GDM1 (cell line): ENCODE measurements at places on chromosomes 16 and 17.

DNA sequence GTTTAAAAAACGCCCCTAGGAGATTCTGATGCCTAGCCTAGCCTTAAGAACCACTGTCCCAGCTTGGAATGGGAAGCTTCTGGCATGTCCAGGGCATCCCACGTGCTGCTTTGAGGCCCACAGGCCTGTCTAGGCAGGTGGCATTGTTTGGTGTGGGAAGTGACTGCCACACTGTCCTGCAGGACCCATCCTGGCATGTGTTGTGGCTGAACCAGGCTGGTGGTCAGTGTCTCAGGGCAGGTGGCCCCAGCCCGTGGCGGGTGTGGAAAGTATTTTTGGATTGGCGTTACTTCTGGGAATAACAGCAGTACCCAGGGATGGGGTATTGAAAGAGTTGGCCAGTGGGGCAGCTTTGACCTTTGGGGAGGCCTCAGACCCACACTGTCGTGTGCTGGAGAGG lies 27.9 kb downstream of the PGS1 start:
- no peak for DNase-seq

- DNase-seq = no peak
Measured at GRCh38 chr16:10806698-10807097, 11.9 kb downstream of the TVP23A start.

- no peak for DNase-seq
Measured at GRCh38 chr17:21376081-21376758, at the start of gene KCNJ12. KCNJ12 (plus strand) TSS chr17:21376357; CDS start chr17:21415343, 38,986 bp downstream.

GRCh38 chr17:45703806-45704205 lies 80.3 kb upstream of the CRHR1 start:
- DNase-seq = no peak

DNA sequence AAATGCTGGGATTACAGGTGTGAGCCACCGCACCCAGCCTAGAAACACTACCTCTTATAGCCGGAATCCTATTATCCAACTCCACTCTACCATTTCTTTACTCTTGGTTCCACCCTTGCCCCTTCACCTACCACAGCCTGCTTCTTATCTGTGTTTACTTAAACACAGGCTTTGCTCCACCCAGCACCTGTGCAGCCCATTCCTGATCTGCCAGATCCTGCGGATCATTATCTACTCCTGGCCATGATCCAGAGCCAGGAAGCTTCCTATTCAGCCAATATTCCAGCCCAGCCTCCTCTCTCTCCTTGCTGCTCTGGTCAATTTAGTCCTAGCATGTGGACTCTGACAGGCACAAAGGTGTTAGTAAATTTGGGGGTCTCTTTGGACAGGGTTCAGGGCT lies 98.8 kb upstream of the MED13 start:
- DNase-seq = no peak

DNA sequence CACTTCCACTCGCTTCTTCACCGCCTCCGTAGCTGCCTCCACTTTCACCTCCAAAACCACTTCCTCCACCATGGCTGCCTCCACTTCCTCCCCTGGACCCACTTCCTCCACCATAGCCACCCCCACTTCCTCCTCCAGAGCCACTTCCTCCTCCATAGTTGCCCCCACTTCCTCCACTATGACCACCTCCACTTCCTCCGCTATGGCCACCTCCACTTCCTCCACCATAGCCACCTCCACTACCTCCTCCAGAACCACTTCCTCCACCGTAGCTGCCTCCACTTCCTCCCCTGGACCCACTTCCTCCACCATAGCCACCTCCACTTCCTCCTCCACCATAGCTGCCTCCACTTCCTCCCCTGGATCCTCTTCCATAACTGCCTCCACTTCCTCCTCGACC lies 4.5 kb downstream of the KRT9 start:
- no peak for DNase-seq

- no peak for DNase-seq
Measured at GRCh38 chr17:31476525-31477416, 85.3 kb downstream of the RAB11FIP4 start.

GRCh38 chr16:10077861-10078260 lies 104.4 kb downstream of the GRIN2A start:
- no peak for DNase-seq

GRCh38 chr16:1323296-1324239 lies 9.9 kb upstream of the BAIAP3 start:
- DNase-seq = no peak

DNA sequence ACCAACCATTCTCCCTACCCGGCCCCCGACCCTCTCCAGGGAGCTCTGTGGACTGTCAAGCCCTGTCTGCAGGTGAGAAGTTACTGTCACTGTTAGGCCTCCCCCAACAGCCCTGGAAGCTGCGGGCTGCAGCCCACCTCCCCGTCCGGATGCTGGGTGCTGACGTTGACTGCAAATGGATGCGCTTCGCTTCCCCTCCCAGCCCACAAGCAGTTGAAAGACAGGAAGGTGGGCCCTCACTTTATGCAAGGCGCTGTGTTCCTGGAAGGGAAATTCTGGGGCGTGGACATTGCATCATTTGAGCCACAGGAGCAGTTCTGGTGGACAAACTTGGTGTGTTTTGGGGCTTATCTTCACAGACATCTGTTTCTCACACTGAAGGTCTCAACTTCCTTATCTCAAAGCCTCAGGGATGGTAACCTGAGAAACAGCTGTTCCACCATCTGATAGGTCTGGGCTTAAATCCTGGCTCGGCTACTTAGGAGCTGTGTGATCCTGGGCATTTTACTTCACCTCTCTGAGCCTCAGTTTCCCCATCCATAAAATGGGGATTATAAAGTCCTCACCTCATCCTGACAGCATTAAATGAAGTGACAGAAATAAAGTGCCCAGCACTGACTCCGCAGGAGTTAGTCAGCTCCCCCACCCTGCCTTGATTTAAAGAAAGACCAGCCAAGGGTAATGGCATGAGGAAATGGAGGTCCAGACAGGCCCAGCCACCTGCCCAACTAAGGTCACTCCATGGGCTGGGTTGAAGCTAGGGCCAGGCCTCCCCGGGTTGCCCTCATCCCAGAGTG lies 4.6 kb upstream of the DRC7 start:
- DNase-seq = peak; percentile 94

DNA sequence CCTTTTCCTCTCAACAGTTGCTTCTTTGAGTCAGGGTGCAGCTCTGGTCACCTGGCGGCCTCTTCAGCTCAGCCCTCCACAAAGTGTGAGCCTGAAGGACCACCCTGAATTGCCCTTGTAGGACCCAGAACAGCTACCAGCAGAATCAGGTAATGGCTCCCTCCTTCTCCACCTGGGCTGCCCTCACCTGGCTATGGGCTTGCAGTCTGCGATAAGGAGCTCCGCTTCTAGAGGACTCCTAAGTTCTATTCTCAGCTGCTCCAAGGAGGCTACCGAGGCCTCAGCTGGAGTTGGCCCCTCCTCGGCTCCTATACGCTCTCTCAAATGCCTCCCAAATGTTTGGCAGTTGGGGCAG lies 13.4 kb downstream of the SMIM5 start:
- DNase-seq = no peak

- no peak for DNase-seq
Measured at GRCh38 chr17:2380226-2380922, 20.5 kb downstream of the MNT start.

- no peak for DNase-seq
Measured at GRCh38 chr17:51607512-51607911, 347.2 kb downstream of the UTP18 start.

- no peak for DNase-seq
Measured at GRCh38 chr17:8557176-8557806, 73.2 kb downstream of the MYH10 start.

DNA sequence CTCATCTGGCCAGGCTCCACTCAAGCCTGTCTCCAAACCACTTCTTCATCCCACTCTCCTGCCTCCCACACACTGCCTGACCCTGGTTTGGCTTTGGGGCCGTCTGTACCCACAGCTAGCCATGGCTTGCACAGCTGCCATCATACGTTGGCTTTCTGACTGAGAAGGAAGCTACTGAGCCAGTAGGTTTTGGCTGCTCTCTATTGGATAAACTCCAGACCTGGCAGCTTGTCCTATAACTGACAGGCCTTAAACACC lies 3.9 kb downstream of the MIF4GD start:
- DNase-seq = no peak

- no peak for DNase-seq
Measured at GRCh38 chr17:28545787-28546415, 6.5 kb downstream of the UNC119 start.

DNA sequence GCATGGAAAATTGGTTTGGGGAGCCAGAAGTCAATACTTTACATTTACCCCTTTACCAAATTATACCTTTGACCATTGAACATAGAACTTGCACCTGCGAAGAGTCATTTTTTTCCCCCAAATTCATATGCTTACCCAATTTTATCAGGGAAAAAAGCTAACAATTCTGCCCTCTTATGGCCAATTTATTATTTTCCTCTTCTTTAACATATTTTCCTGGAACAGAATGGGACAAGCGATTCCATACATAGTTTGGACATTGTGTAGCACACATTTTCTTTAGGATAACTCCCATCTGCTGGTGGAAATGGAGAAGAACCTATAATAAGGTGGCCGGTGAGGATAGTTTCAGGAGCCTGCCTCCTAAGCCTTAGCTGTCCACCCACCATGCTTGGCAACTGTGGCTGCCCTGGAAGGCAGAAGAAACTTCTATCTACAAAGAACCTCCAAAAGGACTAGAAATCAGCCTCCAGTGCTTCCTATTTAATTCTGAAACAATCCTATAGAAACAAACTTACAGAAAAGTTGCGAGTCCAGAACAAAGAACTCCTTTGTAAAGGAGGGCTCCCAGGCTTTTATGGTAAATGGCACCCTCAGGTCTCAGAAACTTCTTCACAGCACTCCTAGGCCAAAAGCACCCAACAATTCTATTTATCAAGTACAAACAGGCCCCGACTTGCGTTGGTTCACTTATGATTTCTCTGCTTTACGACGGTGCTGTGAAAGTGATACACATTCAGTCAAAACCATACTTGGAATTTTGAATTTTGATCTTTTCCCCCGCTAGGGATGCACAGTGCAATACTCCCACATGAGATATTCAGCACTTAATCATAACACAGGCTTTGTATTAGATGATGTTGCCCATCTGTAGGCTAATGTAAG lies 64.1 kb upstream of the CACNG4 start:
- no peak for DNase-seq

DNA sequence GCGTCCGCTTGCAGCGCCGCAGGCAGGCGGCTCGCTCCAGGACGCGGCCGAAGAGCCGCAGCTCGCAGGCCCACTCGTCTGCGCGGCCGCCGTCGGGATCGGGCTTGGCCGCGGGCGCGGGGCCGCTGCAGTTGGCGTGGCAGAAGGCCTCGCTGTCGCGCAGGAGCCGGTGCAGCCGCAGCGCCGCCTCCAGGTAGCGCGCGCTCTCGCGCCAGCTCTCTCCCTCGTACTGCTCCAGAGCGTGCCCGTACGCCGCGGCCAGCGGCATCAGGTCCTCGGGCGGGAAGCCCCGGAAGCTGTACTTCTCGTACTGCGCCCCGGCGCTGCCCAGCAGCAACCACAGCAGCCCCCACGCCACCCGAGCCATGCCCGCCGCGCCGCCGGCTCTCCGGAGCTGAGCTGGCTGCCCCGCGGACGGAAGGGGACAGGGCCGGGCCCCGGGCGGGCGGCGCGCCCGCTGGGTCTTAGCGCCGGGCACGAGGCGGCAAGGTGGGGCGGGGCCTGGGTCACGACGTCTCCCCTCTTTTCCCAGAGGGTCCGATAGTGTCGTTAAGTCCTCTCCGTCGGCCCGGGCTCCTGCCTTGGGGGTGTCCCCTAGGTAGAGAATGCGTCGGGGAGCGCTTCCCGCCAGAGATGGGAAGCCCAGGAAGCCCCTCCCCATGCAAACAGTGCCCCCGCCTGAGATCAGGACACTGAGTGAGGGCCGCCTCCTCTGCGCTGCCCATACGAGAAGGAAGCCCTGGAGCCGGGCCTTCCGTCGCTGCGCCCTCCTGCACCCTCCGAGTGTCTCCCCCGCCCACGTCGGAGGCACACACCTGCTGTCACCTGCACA lies at the start of gene P3H4:
TSS of gene P3H4 (minus strand) at position 401 of the 832 bp plus-strand sequence. CDS start at position 367, 34 bp downstream.
- peak; percentile 77 for DNase-seq

DNA sequence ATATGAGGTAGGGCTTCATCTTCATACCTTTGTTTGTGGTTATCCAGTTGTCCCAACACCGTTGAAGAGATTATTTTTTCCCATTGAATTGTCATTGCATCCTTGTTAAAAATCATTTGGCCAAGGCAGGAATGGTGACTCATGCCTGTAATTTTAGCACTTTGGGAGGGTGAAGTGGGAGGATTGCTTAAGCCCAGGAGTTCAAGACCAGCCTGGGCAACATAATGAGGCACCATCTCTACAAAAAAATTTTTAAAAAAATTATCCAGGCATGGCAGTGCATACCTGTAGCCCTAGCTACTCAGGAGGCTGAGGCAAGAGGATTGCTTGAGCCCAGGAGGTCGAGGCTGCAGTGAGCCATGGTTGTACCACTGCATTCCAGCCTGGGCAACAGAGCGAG lies 223.9 kb downstream of the TANC2 start:
- no peak for DNase-seq

DNA sequence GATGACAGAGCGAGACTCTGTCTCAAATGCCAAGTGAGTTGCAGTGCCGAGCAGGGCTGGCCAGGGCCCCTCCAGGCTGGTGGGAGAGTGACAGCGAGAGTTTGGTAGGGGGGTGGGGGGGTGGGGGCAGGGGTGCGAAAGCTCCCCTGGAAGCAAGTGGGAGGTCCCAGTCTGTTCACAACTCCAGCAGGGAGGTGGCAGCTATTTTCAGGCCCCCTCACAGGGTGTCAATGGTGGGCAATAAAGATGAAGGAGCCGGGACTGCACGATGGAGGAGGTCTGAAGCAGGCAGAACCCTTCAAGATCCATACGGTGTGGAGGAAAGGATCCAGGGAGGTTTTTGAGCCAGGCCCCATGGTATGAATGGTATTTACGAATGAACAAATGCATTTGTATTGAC lies 83.7 kb downstream of the PGS1 start:
- no peak for DNase-seq

DNA sequence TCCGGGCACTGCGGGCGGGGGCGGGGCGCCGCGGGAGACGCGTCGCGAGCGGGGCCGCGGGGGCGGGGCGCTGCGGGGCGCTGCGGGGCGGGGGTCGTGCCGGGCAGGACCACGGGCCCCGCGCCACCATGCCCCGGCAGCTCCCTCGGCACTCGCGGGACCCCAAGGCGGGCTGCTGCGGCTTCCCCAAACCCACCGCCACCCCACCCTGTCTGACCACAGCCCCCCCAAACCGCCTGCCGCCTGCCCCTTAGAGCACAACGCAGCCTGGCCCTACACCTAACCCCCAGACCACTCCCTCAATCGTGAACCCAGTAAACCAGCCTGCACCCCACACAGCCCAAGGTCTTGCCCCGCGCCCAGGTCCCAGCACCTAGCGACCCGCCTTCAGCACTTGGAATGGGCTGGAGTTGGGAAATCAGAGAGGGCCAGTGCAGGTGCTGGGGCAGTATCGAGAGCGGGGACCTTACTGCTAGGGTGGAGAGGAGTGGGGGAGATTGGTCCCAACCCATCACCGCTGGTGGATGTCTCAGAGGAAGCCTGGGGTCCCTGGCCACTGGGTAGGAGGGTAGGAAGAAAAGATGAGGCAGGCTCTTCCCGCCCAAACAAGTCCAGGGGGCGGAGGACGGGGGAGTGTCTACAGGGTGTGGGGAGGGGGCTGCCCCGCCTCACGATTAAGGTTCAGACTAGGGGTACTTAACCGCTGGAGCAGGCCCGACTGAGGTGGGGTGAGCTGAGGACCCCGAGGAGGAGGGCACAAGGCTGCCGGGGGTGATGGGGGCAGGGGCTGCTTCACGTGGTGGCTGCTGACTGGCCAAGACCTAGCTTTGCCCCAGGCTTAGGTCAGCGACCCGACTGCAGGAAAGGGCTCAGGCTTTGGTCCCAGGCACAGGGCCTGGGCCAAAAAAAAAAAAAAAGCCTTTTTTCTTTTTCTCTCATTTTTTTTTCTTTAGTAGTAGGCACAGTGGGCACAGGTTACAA lies 539 bp upstream of the VAMP2 start:
- no peak for DNase-seq

- no peak for DNase-seq
Measured at GRCh38 chr16:67101311-67102082, 8.2 kb upstream of the PHAF1 start.

GRCh38 chr16:69188236-69188549 lies 1.2 kb downstream of the SNTB2 start:
- DNase-seq = no peak
